ENCODE measurements at places on chromosomes 1 and 21.

DNA sequence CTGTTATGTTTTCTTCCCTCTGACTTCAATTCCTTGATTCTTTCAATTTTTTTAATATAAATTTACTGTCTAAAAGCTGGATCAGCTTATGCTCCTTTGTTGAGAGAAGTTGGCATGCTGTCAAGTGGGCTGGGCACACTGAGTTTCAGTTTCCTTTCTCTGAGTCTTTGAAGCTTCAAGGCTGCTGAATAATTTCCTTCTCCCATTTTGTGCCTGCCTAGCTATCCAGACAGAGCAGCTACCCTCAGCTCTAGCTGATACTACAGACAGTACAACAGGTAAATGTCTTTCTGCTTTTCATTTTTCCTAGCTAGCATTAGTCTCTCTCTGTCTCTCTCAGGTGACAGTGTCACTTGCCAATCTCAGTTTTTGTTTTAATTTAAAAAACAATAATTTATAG lies at the start of gene IFI44:
Gene IFI44 (plus strand): TSS at position 204 of the 400 bp plus-strand sequence. CDS start 365 bp downstream, outside the sequence.
- peak; percentile 90 for DNase-seq

- DNase-seq = no peak
These were observed 15.1 kb upstream of the SAMD11 start for GRCh38 chr1:908661-909060.

DNA sequence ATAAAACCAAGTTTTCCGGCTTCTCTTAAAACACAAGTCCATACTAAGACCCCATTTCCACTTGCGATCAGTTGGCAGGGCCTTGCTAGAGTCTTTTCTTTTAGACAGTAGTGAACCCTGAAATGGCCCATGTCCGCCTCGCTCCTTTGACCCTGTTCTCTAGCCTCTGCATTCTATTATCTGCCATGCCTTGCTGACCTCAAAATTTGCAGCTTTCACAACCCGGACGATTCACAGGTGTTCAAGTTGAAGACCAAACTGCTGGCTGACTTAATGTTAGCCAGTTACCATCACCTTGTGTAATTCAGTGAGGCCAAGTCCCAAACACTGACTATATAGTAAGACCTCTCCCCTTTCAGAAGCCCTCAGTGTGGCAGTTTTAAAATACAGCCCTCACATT lies 174.2 kb downstream of the PCP4 start:
- DNase-seq = no peak

- DNase-seq = no peak
These were observed 4.3 kb upstream of the CPLANE2 start for GRCh38 chr1:16241221-16241708.

GRCh38 chr1:28358716-28359115 lies 10.8 kb upstream of the PHACTR4 start:
- no peak for DNase-seq

GRCh38 chr1:76901158-76901767 lies 34.0 kb downstream of the ST6GALNAC5 start:
- no peak for DNase-seq

- DNase-seq = no peak
These were observed 77.5 kb upstream of the L1TD1 start for GRCh38 chr1:62117018-62117750.

GRCh38 chr1:94974824-94975223 lies 47.9 kb upstream of the CNN3 start:
- DNase-seq = no peak

DNA sequence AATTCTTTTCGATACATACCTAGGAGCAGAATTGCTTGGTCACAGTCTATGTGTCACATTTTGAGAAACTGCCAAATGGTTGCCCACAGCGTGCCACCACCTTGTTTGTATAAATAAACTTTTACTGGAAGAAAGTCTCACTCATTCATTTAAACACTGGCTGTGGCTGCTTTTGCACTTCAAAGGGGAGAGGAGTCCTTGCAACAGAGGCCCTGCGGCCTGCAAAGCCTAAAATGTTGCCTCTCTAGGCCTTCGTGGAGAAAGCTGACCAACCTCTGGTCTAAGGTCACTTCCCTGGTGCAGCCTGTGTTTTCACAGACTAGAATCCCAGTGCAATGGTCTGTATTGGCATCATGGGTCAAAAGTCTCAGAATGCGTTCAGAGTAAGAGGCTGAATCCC lies 8.3 kb downstream of the RIPK4 start:
- DNase-seq = no peak

Data from mucosa of gallbladder (tissue), 1 donor.